Vagina (tissue), 2 donors: ENCODE measurements at places on chromosomes 3 and 15.

DNA sequence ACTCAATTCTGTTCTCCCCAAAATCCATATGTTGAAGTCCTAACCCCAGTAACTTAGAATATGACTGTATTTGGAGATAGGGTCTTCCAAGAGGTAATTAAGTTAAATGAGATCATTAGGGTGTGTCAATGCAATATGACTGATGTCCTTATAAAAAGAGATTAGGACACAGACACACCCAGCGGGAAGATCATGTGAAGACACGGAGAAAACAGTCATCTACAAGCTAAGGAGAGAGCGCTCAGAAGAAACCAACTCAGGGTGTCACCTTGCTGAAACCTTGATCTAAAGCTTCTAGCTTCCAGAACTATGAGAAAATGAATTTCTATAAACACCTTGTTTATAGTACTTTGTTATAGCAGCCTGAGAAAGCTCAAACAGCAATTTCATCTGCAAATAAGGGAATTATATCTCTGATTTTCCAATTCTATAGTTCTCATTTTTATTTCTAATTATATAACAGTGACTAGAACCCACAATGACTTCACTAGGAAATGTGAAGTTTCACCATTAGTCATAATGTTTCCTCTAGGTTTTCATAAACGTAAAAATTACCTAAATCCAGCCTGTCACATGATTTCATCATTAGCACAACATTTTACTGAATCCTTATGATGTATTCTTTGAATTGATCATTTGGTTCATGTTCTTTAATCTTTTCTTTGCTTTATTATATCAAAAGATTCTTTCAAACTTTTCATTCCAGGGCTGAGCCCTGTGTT lies 459.1 kb upstream of the MDFIC2 start:
- H3K36me3 ChIP-seq, result no peaks in the 10 kb centered on the region
- H3K4me3 ChIP-seq, result no peak overlapping the region
- no peaks in the 10 kb centered on the region for H3K27me3 ChIP-seq
- no peak overlapping the region for H3K27ac ChIP-seq
- DNase-seq, result no peak

- peaks cover 27% of the 10 kb centered on the region for H3K4me1 ChIP-seq
- H3K27ac ChIP-seq, result no peak overlapping the region
- H3K27me3 ChIP-seq, result no peaks in the 10 kb centered on the region
- no peak for DNase-seq
- no peaks in the 10 kb centered on the region for H3K36me3 ChIP-seq
These were observed 3.1 kb downstream of the IFRD2 start for GRCh38 chr3:50289130-50289529.

- H3K27ac ChIP-seq, result no peak overlapping the region
- H3K4me1 ChIP-seq, result peaks cover 15% of the 10 kb centered on the region
- H3K36me3 ChIP-seq, result no peaks in the 10 kb centered on the region
These were observed 68.1 kb downstream of the MEIS2 start for GRCh38 chr15:37032091-37032775.

DNA sequence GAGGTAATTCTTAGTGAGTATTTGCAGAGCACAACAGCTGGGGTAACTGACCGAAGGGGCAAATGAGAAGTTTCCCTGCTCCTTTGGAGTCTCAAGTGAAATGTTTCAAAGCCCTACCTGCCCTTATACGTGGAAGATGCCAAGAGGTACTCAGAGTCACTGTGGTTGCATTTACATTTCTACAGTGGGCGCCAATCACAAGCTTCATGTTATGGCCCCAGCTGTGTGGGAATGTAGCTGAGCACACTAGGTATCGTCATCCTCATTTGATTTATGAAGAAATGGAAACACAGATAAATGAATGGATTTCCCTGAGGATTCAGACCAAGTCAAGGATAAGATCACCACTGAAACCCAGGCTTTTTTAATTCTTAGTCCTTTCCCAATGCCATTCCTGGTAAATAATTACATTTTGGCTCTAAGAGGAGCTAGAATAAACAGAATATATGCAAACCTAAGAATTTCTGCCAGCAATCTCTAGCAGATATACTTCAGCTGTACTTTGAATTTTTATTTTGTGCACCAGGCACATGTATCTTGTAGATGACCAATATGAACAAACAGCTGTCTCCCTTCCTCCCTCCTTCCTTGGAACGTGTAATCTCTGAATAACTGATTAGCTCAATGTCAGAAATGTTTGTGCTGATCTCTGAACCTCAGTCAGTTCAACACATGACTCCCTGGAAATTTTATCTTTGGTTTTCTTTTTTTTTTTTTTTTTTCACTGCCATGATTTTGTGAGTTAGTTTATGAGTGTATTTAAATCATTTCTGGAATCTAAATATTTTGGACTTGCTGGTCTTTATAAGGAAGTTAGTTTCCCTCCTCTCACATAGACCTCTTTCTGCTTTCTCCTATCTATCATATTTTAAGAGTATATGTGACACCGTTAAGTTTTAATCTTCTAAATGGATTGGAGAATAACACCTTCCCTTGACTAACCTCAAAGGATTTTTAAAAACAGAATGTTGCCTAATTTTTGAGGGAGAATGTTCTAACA lies 69.2 kb downstream of the MAP2K5 start:
- no peak overlapping the region for H3K4me3 ChIP-seq
- H3K27me3 ChIP-seq, result no peaks in the 10 kb centered on the region
- H3K4me1 ChIP-seq, result no peaks in the 10 kb centered on the region
- DNase-seq, result no peak

DNA sequence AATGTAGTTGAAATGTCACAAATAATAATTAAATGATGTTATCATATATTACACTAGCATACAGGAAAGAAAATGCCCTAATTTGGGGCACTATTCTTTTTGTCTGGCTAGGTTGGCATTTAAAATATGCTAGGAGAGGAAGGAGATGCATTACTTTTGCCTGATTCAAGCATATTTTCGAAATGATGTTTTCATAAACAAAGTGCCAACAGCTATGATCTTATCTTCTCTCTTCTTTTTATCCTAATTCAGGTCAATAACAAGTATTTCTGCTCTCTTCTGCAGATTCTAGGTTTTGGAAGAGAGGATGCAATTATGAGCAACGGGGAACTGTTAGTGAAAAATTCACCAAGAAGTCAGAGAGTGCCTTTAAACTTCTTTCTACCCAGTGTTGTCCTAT lies 55.8 kb upstream of the NR2F2 start:
- H3K27me3 ChIP-seq, result no peaks in the 10 kb centered on the region
- H3K4me3 ChIP-seq, result no peak overlapping the region
- no peaks in the 10 kb centered on the region for H3K36me3 ChIP-seq
- H3K4me1 ChIP-seq, result no peaks in the 10 kb centered on the region

- H3K36me3 ChIP-seq, result no peaks in the 10 kb centered on the region
- peaks cover 18% of the 10 kb centered on the region for H3K4me1 ChIP-seq
- peak; percentile 74 for DNase-seq
- no peak overlapping the region for H3K27ac ChIP-seq
These were observed 69.4 kb downstream of the BFSP2 start for GRCh38 chr3:133469140-133469731.
